Left kidney (tissue), 8 donors: ENCODE measurements at places on chromosomes 6 and 20.

DNA sequence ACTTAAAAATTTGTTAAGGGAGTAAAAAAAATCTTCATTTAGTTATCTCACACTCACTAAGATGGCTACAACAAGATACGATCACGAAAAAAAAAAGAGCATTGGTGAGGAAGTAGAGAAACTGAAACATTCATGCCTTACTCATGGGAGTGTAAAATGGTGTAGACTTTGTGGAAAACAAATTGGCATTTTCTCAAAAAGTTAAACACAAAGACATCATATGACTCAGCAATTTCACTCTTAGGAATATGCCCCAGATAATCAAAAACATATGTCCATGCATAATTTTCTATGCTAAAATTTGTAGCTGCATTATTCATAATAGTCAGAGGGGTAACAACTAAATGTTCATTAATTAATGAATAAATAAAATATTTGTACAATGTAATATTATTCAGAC lies 120.9 kb upstream of the IRAK1BP1 start:
- DNase-seq, result no peak

GRCh38 chr6:146041282-146041681 lies 12.4 kb downstream of the GRM1 start:
- DNase-seq, result no peak

DNA sequence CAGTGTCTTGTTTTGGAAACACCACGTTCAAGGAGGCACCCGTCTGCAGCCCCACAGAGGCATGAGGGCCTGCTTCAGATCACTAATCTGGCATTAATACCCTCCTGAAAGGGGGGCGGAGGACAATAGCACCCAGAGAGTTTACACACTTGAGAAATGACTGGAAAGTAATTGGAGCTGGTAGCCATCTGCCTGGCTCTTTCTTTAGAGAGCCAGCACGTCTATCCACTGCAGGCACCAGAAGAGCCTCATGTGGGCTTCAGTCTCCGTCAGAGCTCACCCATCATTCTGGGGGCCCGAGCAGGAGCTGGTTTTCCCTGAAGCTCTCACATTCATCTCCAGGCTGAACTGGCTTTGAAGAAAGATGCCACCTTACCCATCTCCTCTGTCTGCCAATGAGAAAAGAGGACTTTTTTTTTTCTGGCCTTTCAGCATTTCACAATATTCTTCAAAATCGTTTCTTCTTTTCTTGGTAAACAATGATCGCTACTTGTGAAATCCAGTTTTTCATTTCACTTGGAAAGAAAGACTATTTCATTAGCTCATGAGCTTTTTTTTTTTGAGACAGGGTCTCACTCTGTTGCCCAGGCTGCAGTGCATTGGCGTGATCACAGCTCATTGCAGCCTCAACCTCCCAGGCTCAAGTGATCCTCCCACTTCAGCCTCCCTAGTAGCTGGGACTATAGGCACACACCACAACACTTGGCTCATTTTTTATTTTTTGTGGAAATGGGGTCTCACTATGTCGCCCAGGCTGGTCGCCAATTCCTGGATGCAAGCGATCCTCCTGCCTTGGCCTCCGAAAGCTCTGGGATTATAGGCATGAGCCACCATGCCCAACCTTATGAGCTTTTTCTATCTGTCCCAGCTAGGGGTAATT lies 124.7 kb upstream of the ZNF217 start:
- DNase-seq, result no peak

GRCh38 chr6:19753826-19754225 lies 83.3 kb upstream of the ID4 start:
- DNase-seq, result peak; percentile 78

- DNase-seq, result no peak
Measured at GRCh38 chr20:41369673-41370072, 3.1 kb upstream of the EMILIN3 start.

DNA sequence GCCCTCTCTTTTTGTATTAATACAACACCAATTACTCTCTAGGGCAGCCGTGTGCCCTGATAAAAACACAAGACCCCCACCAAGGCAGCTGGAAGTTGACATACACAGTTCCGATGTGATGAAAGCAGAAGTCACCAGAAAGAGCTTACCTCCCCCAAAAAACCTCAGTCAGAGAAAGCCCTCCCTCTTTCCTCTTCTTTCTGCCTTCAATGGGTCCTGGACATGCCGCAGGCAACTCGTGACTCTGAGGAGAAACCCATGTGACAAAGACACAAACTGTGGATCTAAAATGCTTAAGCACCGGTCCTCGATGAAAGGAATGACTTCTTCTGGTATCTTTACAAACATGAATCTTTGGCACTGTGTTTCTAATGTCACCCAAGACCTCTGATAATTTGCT lies 117.7 kb upstream of the CCDC28A start:
- DNase-seq, result no peak

GRCh38 chr6:163092876-163093275 lies 321.6 kb upstream of the QKI start:
- DNase-seq, result no peak

- no peak for DNase-seq
Measured at GRCh38 chr6:15854826-15855710, 192.2 kb upstream of the DTNBP1 start.

DNA sequence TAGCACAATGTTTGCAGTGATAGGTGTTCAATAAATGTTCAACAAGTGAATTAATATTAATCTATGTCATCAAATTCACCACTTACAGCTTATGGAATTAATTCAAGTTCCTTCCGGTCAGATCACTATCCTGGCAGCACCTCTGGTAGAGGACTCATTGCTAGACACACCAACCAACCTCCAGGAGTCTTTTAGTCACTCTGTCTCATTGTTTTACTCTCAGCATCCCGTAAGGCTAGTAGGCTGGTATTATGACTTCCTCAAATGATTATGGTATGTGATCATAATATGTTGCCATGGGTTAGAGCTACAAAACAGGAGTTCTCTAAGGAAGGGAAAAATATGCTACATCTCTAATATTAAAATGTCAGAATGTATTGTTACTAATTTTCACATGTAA lies 21.7 kb upstream of the MMS22L start:
- DNase-seq, result no peak

DNA sequence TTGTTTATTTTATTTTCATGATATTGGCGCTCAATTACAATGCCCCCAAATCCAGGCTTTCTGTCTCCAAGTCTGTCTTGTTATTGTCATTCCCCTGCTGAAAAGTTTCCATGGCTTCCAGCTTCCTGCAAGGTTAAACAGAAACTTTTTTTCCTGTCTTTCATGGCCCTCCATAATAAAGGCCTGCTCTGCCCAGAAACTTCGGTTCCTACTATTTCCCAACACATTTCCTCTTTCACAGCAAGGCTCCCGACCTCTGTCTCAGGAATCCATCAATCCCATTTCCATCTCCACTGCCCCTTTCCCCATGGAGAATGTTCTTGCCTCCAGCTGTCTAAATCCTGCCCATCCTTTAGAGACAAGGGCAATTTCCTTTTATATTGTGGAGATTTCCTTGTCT lies 365.2 kb upstream of the JARID2 start:
- no peak for DNase-seq
